ENCODE measurements at places on chromosomes 1 and 21.

- no peak for DNase-seq
Measured at GRCh38 chr1:246319083-246319714, 187.9 kb downstream of the SMYD3 start.

GRCh38 chr1:145845144-145845513 is 301 bp upstream of the NUDT17 start:
- DNase-seq = no peak

DNA sequence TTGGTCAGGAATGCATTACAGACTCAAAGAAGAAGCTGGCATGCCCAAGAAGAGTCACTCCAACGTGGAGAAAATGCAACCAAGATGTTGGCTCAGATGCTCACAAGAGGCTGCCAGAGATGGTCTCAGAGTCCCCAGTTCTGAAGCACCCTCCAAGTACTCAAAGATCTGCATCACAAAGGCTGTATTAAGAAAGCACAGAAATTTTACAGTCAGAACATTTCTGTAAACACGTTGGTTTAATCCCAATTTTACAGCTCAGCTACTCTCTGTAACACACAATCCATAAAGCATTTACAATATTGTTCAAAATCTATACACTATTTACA is 69.4 kb downstream of the CDC7 start:
- DNase-seq = no peak

DNA sequence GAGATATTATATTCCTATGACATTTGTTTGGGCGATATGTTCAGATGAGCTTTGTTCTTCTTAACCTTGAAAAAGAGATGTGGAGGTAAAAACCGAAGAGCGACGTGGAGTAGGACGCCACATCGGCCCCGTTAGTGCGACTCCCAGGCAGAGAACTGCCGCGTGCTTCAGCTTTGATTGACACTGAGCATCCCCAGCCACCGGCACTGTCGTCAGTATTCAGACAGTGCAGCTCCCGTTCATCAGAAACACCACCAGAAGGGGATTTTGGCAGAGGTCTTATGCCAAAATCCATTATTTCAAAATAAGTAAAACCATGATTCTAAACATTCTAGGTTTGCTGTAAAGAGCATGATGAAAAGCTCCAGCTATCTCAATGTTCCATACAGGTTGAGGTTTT is 66.5 kb downstream of the AGPAT3 start:
- no peak for DNase-seq

DNA sequence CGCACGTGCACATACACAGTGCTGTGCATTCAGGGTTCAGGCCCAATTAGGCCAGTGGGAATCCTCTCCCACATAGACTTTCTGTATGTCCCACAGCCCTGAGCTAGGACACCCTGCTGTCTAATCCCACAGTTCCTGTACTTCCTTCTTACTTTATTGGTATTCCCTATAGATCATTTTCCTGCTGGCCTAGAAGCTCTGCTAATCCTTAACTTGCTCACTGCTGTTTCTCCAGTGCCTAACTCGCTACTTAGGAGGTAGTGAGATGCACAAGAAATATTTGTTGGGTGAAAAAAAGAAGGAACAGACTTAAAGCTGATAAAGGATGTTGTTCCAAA is 34.1 kb upstream of the FHAD1 start:
- no peak for DNase-seq

- DNase-seq = no peak
Measured at GRCh38 chr1:172704420-172705210, 45.7 kb downstream of the FASLG start.

GRCh38 chr1:76891931-76892622 is 24.8 kb downstream of the ST6GALNAC5 start:
- no peak for DNase-seq

Data from T-helper 1 cell (primary cell).